GM04504 (cell line): ENCODE measurements at places on chromosomes 1 and 21.

- no peak for DNase-seq
These were observed 189.7 kb downstream of the TOMM20 start for GRCh38 chr1:234938924-234939323.

DNA sequence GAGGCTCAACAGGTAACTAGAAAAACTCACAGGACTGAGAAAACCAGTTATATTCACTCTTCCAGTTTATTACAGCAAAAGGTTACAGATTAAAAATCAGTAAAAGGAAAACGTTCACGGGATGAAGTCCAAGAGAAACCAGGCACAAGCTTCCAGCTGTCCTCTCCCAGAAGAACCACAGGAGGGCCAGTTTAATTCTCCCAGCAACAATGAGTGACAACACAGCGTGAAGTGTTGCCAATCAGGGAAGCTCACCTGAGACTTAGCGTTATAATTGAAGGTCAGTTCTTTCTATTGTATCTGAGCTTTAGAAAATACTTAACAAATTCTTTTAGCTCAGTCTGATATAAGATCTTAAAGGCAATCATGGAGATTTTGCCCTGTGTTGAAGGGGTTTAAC, 65.2 kb upstream of the TNR start:
- no peak for DNase-seq

DNA sequence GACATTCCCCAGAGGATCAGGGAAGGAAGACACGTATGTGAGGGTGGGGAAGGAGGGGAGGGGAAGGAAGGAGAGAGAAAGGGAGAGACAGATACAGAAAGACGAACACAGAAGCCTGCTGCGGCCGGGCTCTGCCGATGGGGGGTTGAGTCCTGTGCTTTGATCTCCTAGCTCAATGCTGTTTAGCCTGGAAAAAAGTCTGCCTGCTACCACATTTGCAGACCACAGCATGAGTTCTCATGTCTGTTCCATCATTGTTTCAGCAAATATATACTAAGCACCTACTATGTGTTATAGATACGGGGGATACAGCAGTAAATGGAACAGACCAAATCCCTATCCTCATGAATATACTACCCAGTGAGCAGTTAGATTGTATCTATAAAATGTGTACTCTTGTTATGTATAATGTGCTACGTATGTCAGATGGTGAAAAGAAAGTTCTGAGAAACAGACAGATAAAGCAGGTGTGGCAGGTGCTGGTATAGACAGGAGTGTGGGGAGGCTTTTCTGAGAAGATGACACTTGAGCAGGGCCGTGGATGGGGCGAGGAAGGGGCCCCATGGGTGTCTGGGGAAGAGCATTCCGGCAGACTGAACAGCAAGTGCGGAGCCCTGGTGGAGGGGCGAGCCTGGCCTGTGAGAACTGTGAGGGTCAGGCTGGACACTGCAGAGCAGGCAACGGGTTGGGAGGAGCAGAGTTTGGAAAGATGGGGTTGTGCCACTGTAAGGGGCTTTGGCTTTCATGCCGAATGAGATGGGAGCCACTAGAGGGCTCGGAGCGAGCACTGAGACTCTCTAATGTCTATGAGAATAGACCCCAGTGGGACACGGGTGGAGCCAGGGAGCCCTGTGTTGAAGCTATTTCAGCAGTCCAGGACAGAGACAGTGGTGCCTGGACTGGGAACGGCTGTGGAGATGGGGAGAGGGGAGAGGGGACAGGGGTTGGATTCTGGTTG, 34.1 kb downstream of the KIAA1614 start:
- DNase-seq, result no peak

DNA sequence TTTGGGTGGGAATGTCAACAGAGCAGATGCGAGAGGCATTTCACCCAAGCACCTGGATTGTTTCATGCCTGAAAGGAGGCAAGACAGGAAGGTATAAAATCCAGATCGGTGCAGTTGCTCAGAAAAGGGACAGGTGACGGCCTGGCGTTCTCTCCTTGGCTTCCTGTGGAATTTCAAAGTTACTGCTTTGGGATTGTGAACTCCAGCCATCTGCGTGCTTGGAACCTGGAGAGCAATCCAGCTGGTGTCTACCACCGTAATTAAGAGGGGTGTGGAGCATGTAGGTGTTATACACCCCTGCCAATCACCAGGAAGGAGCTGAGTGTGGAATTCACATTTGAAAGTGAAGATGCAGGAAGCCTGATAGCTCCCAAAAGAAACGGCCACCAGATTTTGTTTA, 286.1 kb downstream of the KIF26B start:
- DNase-seq, result no peak

DNA sequence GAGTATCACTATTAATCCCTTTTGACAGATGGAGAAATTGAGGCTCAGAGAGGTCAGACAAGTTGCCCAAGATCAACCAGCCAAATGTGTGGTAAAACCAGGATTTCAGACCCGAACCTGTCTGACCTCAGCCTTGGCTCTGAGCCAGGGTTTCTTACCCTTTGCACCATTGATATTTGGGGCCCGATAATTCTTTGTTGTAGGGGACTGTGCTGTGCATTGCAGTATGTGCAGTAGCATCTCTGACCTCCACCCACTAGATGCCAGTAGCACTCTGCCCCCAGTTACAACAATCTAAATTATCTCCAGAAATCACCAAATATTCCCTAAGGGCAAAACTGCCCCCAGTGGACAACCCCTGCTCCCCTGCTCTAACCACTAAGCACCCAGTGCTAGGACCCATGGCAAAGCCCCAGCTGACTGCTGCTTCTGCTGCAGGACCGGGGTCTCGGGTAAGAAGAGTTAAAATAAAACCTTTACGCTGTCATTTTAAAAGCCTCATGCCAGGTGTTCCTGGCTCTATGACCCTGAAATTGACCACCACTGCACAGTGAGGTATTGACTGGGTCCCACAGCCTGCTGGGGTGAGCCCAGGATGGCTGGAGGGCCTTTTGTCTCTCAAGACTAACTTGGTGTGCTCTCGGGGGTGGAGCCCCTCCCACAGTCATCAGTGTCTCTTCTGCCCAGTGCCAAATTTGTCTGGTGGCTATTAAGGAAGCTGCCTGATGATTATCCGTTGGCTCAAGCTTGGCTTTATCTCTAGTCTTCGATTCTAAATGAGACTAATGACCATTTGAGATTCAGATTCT, 5.6 kb upstream of the MAN1C1 start:
- DNase-seq, result no peak

- DNase-seq, result peak; percentile 19
These were observed 15.4 kb downstream of the EFNA3 start for GRCh38 chr1:155093911-155094621.

DNA sequence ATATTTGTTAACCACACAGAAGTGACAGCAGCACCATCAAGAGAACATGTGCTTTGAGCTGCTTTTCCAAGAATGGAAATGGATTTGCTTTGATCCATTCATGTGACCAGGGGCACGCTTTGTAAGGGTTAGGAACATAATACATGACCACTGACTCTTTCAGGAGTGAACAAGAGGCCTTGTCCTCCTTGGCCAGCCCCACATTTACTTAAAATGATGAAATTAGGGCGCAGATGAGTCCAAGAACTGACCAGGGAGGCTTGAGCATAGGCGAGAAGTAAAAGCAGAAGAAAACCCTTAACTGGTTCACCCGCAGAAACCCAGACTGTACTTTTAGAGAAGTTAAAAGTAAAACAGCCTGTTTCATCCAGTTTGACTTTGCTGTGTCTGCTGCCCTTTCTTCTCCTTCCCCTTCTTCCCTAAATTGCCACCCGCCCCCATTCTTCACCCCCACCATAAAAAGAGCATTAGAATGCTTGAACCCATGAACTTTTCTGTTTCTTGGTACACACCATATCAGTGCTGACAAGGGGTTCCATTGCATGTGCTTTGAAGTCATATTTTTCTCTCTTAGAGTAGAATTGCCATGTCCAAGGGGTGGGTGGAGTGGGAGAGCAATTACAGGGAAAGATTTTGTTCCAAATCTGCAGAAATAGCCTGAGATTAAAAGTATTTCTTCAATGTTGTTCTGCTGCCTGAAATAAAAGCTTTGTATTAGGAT, 2.6 kb upstream of the GLUL start:
- DNase-seq, result no peak

DNA sequence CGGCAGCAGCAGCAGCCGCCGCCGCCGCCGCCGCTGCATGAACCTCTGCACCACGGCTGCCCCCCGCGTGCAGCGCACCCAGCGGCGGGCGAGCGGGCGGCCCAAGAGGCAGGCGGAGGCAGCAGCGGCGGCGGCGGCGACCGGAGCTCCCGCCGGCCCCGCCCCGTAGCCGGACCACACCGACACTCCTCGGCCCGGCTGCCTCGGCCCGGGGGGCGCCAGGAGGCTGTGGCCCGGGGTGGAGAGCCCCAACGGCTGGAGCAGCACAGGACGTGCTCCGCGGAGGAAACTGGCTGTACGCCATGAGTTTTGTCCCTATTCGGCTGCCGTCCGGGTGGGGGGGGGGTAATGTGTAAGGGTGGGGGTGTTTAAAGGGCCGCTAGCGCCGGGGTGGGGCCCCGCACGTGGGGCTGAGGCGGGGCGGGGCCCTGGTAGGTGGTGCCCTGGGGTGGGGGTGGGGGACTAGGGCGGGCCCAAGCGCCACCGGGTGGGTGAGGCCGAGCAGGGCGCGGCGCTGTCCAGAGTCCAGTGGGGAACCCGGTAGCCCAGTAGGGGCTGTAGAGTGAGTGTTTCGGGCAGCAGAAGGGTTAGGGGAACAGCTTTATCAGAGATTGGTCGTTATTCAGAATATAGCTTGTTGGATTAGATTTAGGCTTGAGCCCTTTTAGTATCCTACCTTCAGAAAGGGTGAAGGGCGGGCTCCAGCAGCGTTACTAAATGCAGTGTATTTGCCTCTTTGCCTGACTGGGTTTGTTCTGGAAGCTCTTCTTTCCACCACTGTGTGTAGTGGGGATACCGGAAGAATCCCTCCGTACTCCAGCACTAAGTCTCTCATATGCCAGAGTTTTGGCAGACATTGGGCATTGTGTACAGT, at the start of gene FAM78B:
Gene FAM78B, minus strand, starts transcription at position 304 of the 874 bp plus-strand sequence. CDS start 753 bp downstream, outside the sequence.
- peak; percentile 15 for DNase-seq

DNA sequence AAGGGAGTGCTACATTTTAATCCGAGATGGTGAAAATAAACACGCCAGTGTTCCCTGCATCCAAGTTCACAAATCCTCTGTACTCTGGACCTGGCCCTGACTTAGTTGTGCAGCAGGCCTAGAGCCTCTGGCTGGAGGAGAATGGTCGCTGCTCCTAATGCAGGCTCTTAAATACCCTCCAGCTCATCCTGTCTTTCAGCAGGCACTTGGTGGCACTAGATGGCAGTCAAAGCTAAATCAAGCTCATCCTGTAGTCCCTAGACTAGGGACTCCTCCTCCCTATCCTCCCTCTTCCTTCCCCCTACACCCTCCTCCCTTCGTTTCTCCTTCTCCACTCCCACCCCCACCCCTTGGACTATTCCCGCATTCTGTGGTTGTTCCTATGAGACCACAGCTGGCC, 41.6 kb upstream of the MTR start:
- DNase-seq, result peak; percentile 3

DNA sequence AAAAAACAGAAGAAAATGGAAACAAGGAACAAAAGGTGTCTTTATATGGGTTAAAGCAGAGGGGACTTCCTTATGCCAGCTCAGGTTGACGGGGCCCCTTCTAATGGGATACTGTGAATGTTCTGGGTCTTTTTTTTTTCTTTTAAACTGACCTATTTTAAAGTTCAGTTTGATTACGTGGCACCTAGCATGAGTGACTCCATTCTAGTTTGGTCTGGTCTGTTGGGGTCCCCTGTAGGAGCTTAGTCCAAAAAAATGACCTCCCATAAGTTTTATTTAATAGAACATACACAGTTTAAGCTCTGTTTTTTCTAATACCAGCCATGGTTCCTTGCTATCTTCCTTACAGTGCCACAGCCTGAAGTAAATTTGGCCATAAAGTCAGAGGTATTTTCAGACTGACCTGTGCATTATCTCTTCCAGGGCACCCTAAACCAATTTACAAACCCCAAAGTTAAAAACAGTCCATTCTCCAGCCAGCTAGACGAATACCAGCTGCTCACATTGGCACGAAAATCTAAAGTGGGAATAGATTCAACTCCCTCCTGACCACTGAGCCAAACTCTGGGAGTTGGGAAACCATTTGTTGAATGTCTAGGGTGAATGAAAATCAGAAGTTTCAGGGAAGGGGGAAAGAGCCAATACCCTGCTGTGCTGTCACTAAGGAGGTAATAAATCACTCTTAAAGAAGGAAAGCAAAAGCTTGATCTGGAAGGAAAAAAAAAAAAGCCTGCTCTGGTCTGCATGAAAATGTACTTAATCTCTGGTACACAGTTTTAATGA, 42.4 kb downstream of the AKNAD1 start:
- DNase-seq, result no peak

DNA sequence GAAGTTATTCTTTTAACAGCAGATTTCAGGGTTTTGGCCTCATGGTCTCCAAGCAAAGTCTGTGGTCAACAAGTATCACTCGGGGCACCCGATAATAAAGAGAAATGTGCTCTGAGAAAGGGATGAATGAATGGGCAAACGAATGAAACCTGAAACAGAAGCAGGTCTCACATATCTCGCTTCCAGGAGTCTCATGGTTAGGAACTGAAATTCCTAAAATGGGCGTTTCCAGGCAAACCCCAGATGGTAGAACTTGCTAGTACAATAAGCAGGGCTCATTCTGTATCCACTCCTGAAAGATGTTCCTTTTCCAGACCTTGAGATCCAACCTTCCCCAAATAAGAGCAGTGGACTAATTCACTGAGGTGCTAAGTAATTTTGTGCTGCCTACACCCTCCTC, 87.2 kb downstream of the LAMC2 start:
- DNase-seq, result no peak

- DNase-seq, result no peak
These were observed 389.3 kb downstream of the OMA1 start for GRCh38 chr1:58157256-58157655.

- no peak for DNase-seq
These were observed 2.1 kb upstream of the PEX10 start for GRCh38 chr1:2414297-2414958.

- peak; percentile 64 for DNase-seq
These were observed at the start of gene CLSTN1 for GRCh38 chr1:9823943-9824701. Gene CLSTN1, minus strand, starts transcription at chr1:9823965. Its CDS starts 232 bp downstream, at chr1:9823733.

- DNase-seq, result no peak
These were observed 437 bp downstream of the IFNLR1 start for GRCh38 chr1:24186711-24186992.

GRCh38 chr1:197736685-197737084, 38.6 kb downstream of the DENND1B start:
- peak; percentile 79 for DNase-seq

DNA sequence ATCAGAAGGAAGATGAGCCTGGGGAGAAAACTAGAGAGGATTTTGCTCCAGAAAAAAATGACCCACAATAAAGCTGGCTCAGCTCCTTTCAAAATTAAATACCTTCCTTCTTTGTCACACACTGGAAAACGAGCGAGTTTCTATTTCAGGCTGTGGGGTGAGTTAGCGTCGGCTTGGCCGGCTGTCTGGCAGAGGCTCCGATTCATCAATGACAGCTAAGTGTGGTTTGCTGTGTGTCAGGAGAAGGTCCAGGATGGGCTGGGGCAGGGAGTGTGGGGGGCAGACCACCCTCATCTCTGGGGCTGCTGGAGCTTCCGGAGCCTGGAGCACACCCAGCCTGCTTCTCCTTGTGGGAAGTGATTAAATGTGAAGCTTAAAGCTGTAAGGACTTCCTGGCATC, 120.2 kb downstream of the ETS2 start:
- peak; percentile 79 for DNase-seq

GRCh38 chr1:214349781-214350180, 68.8 kb downstream of the SMYD2 start:
- no peak for DNase-seq
